A549 treated with CORT108297 at 1 μM for 4 hours (cell line): ENCODE measurements at places on chromosomes 16 and 17. TPM values are rescaled to one million over a fixed set of nuclear protein-coding genes. Genes with fewer than 3 reads are reported as not detected.

Gene PGP
- total RNA-seq: 16.3 to 36.4 TPM (median 34.8 TPM) in 5 replicates

Gene C16orf89
- 0.22 TPM in 1 of 5 replicates, not detected in the others for total RNA-seq

Gene SLFN12L
- 0.05 to 0.06 TPM in 2 of 5 replicates, not detected in the others for total RNA-seq

Gene CTRB2
- 0.12 TPM in 1 of 5 replicates, not detected in the others for total RNA-seq

Gene PRPSAP1
- total RNA-seq: 53.3 to 68.3 TPM (median 63.3 TPM) in 5 replicates

Gene BOLA2B
- 128 to 240 TPM (median 221 TPM) in 5 replicates for total RNA-seq

Gene ZG16
- total RNA-seq: not detected in 5 replicates

Gene TBX2
- total RNA-seq: 4.5 to 7.6 TPM (median 7.0 TPM) in 5 replicates

Gene NEURL4
- total RNA-seq: 22.9 to 38.3 TPM (median 34.9 TPM) in 5 replicates

Gene ANKFY1
- total RNA-seq: 27.5 to 36.1 TPM (median 33.2 TPM) in 5 replicates

Gene LGALS9C
- 0.03 TPM in 1 of 5 replicates, not detected in the others for total RNA-seq

Gene SMIM5
- total RNA-seq: 0.31 to 0.72 TPM (median 0.70 TPM) in 5 replicates

Gene UMOD
- not detected in 5 replicates for total RNA-seq

Gene TAT
- total RNA-seq: 0.02 to 0.05 TPM (median 0.03 TPM) in 3 of 5 replicates, not detected in the others

Gene TMEM204
- total RNA-seq: not detected in 5 replicates

Gene CD300E
- 0.02 TPM in 1 of 5 replicates, not detected in the others for total RNA-seq

Gene ARL5C
- not detected in 5 replicates for total RNA-seq

Gene GINS2
- total RNA-seq: 29.5 to 33.4 TPM (median 29.9 TPM) in 5 replicates

Gene CHTF18
- total RNA-seq: 15.9 to 33.5 TPM (median 29.7 TPM) in 5 replicates

Gene SNX20
- total RNA-seq: not detected in 5 replicates

Gene NT5M
- total RNA-seq: 7.2 to 11.6 TPM (median 10.0 TPM) in 5 replicates

Gene CCL7
- 0.12 to 0.24 TPM (median 0.16 TPM) in 5 replicates for total RNA-seq

Gene DNAAF8
- total RNA-seq: 1.0 to 1.8 TPM (median 1.2 TPM) in 5 replicates

Gene TEKT5
- total RNA-seq: not detected in 5 replicates
